ENCODE measurements at places on chromosomes 1 and 21.

GRCh38 chr1:243246916-243247315, 8.2 kb downstream of the CEP170 start:
- no peak for DNase-seq

- DNase-seq = no peak
These were observed 49.7 kb downstream of the PBX1 start for GRCh38 chr1:164608651-164609057.

GRCh38 chr1:223628233-223629125, 37.0 kb downstream of the CAPN8 start:
- no peak for DNase-seq

DNA sequence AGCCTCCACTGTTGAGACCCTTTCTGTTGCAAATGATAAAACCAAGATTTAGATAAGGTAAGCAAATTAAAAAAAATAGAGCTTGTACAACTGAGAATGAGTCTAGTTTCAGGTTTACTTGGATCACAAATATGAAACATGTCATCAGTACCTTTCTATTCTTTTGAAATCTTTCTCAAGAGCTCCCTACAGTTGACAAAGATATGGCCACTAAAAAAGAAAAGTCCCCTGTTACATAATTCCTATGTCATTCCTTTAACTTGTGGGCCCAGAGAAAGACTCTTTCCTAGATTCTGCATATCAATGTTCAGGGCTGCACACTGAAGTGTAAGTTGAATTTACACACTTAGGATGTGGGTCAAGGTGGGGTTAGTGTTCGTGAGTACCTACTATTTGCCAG, 168.1 kb downstream of the PLA2G4A start:
- DNase-seq = no peak

GRCh38 chr1:206678490-206678889, 6.2 kb upstream of the MAPKAPK2 start:
- no peak for DNase-seq

DNA sequence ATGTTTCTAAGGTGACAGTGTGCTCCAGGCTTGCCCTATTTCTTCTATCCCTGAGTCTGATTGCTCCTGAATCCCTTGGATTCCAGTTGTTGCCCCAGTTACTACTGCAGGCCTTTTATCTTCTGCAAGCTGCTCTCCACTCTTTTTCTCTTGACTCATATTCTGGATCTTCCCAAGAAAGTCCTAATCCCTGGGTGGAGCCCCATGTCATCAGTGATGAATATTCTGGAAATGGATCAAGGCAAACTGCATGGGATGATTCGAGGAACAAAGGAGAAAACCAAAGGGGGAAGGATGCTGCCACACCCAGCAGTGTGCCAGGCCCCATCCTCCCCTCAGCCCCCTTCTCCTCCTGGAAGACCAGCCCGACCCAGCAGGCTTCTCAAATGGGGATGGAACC, 63.3 kb upstream of the ATP2B4 start:
- no peak for DNase-seq

- no peak for DNase-seq
These were observed 20.1 kb downstream of the PAFAH2 start for GRCh38 chr1:25977801-25978200.

- DNase-seq = no peak
These were observed 23.5 kb downstream of the CNN3 start for GRCh38 chr1:94903280-94904009.

- no peak for DNase-seq
These were observed 478 bp upstream of the PRDM2 start for GRCh38 chr1:13699510-13699909.

- DNase-seq = no peak
These were observed 65.6 kb upstream of the IRF2BP2 start for GRCh38 chr1:234675572-234675971.

DNA sequence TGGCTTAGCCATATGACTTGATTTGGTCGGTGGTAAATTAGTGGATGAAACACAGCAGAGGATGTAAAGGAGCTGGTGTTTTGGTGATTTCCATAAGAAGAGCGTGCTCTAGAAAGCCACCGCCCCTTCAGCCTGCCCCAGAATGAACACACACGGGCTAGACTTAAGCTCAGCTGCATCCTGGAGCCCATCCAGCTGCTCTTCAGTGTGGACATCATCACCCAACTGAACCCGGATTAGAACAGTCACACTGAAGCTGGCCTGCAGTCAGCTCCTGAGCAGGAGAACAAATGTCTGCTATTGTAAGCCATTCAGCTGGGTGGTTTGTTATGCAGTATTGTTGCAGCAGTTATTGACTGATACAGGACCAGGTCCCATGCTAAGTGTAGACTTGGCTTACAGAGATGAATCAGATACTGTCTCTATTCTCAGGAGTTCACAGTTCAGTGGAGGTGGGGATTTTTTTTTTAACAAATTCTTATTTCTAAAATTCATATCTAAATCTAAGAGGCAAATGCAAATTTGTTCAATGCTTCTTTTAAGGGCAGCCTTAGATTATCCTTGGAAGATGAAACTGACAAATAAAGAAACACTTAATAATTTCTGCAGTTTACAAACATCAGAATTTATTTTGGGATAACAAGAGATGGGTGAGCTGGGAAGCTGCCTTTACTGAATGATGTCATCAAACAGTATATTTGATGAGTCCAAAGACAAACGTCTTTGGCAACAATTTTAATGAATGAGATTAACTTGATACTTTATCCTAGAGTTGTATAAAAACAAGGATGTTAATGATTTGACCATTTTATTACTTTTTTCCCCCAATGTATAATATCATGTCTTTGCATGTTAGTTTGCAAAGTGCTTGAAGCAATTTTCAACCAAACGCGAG, 251.2 kb downstream of the TRABD2B start:
- no peak for DNase-seq

DNA sequence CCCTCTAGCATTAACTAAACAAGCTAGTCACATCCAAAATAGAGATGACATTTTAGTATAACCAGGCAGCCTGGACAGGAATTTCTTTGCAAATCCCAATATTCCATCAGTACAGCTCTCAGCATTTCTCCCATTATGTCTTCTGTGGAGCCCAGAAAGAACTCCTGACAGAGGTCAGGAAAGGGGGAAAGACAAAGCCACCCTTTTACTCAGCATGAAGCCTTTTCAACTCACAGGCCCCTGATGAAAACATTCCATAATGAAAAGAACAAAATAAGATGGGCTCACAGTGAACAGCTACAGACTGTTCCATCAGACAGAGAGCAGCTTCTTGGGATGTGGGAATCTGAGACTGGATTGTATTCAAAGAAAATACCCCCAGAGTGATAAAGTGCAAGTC, 80.6 kb downstream of the TEX35 start:
- no peak for DNase-seq

DNA sequence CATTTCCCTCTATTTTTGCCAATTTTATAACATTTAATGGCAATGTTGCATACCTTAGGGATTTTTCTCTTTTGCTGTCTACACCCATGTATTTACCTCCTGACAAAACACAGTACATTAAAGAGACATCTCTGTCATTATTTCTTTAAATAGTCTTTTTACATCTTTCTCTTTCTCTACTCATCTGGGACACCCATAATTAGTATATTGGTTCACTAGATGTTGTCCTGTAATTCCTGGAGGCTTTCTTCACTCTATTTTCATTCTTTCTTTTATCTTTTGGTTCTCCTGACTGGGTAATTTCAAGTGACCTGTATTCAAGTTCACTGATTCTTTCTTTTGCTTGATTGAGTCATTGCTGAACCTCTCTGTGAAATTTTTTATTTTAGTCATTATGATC, 74.3 kb downstream of the FCRL5 start:
- DNase-seq = no peak

DNA sequence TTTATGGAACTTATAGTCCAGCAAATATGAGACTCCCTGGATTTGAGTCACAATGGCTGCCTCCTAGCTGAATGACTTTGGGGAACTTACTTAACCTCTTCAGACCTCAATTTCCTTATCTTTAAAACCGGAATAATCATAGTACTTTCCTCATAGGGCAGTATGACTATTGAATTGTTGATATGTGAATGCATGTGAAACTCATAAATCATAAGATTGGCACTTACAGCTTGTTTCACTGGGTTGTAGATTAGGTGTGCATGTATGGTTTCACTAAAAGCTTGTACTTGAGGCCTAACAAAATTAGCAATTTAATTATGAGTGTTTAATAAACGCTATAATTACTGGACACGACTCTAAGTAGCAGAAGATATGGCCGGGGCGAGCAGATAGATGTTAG, 72.5 kb downstream of the ST6GALNAC5 start:
- no peak for DNase-seq

DNA sequence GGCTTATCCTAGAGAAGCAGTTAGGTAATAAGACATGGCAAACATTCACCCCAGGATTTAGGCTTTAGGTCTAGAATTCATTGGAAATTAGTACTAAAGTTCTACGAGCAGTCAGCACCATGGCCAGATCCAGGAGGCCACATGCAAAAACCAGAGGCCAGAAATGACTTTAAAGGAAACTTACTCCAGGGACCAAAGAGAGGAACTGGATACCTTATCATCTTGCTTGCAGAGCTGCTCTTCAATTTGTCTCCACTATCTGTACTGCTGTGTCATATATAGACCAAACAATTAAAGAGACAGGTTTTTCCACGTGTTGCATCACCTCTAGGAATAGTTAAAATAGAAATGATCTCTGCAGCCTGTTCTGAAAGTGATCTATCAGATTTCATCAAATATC, 127.8 kb downstream of the LMX1A start:
- no peak for DNase-seq

DNA sequence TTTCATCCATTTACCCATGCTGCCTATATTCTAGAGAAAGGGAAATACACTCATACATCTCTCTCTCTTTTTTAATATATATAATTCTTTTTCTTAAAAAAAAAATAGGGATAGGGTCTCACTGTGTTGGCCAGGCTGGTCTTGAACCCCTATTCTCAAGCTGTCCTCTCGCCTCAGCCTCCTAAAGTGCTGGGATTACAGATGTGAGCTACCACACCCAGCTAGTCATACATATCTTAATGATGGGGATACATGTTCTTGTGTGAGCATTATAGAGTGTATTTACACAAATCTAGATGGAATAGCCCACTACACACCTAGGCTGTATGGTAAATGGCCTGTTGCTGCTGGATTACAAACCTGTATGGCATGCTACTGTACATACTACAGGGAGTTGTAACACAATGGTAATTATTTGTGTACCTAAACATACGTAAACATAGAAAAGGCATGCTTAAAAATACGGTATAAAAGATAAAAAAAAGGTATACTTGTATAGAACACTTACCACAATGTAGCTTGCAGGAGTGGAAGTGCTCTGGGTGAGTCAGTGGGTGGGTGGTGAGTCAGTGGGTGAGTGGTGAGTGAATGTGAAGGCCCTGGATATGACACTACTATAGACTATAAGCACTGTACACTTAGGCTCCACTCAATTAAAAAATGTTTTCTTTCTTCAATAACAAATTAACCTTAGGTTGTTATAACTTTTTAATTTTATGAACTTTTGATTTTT, 72.9 kb downstream of the IVNS1ABP start:
- DNase-seq = no peak

GRCh38 chr1:30684881-30685795, 38.2 kb downstream of the MATN1 start:
- no peak for DNase-seq

DNA sequence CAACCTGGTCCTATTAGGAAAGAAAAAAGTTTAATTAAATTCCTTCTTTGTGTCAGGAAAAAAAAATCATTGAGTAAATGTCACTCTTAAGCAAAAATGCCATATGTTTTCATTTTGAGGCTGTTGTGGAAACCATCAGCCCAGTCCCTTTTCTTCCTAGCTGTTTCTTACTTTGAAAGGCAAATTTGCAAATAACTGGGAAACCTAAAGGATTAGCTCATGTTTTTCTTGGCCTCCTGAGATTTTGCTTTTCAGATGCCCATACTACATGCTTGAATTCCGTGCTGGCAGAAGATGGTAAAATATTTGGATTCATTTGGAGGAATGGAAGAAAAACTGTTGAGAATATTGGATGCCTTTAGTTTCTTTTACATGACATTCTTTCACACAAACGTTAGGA, 182.1 kb upstream of the ADAMTS5 start:
- no peak for DNase-seq

- no peak for DNase-seq
These were observed 23.7 kb upstream of the TMEM54 start for GRCh38 chr1:32924881-32925344.

DNA sequence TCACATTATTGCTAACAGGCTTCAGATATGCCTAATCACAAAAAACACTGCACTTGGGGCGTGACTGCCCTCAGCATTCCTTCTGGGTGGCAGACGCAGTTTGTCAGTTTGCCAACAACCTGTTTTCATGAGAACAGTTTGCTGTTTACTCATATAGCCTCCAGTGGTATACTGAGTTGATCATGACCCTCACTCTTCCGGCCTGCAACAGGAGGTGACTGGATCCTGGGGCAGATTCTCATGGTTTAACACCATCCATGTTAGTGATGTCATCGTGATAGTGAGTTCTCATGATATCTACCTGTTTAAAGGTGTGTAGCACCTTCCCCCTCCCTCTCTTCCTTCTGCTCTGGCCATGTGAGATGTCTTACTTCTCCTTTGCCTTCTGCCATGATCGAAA, 555.2 kb downstream of the PLPP3 start:
- no peak for DNase-seq

GRCh38 chr1:174812656-174813055, 187.1 kb upstream of the CACYBP start:
- no peak for DNase-seq

DNA sequence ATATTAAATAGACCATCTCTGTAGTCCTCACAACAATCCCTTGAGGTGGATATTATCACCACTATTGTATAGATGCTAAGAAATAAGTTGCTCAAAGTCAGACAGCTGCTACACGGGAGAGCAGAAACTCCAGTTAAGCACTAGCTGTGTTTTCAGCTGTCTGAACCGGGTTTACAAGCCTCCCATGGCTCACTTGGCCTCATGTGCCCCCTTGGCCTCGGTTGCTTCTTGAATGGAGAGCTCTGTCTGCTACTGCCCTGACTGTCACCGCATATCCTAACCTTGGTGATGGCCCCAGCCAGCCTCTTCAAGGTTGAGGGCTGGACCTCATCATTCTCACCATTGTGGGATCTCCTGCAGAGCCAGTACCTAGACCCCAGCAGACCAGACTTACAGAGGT, 123.4 kb downstream of the AK5 start:
- no peak for DNase-seq

DNA sequence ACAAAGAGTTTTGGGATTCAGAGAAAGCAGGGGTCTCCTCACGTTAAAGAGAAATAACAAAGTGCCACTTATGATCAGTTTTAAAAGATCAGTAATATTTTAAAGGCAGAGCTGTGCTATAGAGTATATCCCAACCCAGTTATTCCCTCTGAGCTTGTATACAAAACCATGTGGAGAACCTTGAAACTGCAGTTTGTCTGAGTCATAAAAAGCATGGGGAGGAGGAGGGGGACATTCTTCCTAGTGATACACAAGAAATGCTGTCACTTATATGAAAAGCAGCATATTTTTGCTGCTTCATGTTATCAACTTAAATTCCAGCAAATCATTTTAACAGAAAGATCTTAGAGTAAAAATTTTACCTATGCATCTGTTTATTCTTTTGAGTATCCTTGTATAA, 244.5 kb downstream of the GPR52 start:
- no peak for DNase-seq

Measured in GDM1 (cell line).